Umbilical cord (tissue), 2 donors: ENCODE measurements at places on chromosomes 7 and 10. TPM values are rescaled to one million over a fixed set of nuclear protein-coding genes. Genes with fewer than 3 reads are reported as not detected.

- no peak for DNase-seq
Observed at GRCh38 chr7:37245590-37245989, 203.1 kb downstream of the ELMO1 start.

DNA sequence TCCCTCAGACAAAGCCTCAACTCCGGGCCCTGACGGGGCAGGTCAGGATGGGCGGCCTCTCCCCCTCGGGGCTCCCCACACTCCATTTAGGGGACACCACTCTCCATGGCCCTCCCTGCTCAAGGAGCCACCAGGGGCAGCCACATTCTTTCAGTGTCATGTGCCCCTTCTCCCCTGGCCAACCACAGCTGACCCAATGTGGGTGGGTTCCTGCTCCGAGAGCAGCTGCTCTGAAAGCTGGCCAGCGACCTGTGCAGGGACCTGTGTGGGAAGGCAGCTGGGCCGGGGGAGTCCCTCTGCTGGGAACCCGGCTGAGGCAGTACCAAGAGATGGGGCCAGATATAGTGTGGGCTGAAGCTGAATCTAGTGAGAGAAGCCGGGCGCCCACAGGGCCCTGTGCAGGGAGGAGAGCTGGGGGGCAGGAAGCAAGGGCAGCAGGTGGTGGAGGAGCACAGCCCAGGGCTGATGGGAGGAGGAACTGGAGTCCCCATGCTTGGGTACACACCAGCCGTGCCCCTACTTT lies 40.6 kb upstream of the NPFFR1 start:
- DNase-seq: no peak

CPN1 gene
- not detected for total RNA-seq

CH25H gene
- total RNA-seq: 6.5 TPM
